ENCODE measurements at places on chromosomes 16 and 17.

DNA sequence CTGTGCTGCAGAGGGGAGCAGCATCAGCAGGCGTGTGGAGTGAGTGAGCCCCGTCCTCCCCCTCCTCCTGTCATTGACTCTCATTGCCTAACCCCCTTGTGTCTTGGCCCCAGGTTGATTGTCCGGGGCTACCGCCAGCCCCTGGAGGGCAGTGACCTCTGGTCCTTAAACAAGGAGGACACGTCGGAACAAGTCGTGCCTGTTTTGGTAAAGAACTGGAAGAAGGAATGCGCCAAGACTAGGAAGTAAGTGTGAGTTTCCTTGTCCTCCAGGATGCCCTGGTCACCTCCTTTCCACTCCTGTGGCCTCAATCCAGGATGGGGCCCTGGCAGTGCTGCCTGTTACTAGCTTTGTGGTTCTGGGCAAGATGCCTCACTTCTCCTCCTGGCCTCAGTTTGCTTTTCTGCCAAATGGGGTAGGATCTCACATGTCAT lies 87.0 kb downstream of the ABCC1 start:
- no peak for DNase-seq

DNA sequence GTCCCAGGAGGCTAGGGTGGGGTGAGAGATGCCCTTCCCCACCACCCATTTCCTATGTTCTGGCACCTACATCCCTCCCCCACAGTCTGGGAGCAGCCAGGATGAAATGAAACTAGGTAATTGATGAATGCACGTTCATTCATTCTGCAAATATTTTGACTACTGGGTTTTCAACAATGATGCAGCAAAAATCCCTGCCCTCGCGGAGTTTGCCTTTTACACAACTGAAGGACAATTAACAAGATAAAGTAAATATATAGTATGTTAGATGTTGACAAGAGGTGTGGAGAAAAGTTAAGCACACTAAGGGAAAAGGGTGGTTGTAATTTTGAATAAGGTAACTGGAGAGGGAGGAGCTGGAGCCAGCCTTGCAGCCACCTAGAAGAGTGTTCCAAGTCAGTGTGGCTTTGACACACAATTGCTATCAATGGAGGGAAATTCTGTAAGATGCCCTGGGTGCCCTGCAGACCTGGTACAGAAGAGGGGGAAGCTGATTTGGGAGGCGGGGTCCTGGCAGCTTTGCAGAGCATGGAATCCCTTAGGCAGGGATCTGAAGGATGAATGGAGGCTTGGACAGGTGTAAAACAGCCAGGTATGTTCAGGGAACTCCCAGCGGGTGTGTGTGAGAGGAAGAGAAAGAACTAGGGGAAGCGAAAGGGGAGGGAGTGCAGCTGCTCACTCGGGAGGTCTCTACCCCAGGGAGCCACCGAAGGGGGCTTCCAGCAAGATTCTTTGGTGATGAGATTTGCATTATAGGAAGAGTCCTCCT lies 2.5 kb downstream of the TMEM92 start:
- DNase-seq, result no peak

GRCh38 chr16:67653128-67653788 lies 6.8 kb downstream of the ACD start:
- no peak for DNase-seq

DNA sequence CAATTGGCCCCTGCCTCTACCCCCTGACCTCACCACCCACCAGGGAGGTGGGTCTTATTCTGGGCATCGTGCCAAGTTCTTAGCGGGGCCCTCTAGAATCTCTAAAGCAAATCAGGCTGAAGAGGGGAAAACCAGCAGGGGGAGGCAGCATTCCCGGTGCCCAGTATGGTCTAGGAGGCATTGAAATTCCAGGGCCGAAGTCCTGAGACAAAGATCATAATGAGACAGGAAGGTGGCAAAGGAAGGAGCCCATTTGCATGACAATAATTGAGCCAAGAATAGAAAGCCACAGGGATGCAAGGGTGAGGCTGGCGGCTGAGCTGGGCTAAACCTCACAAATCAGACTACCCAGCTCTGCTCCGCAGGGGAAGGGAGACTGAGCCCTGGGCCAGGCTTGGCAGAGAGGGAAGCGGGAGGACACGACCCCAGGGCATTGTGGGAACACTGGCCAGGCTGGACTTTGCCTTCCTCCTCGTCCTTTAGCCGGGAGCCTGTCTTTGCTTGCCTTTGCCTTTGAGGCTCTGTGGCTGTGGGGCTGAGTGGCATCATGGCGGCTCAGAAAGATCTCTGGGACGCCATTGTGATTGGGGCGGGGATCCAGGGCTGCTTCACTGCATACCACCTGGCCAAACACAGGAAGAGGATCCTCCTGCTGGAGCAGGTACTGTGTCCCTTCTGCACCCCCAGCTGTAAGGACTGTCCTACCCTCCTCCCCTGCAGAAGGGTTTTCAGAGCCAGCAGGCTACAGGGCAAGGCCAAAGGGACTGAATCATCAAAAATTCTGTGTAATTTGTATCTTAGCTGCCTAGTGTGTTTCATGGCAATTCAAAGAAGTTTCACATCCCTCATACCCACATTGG lies at the start of gene PIPOX:
TSS of gene PIPOX (plus strand) at position 463 of the 860 bp plus-strand sequence. CDS start at position 548, 85 bp downstream.
- DNase-seq, result no peak

- DNase-seq, result no peak
Observed at GRCh38 chr17:49646391-49647255, 31.3 kb downstream of the SPOP start.

- DNase-seq, result peak; percentile 58
Observed at GRCh38 chr17:16491703-16492612, at the start of gene LRRC75A. TSS of gene LRRC75A (minus strand) at chr17:16492193. CDS start at chr17:16491990, 203 bp downstream.

GRCh38 chr17:63823659-63824331 lies 3.4 kb upstream of the PSMC5 start:
- no peak for DNase-seq

DNA sequence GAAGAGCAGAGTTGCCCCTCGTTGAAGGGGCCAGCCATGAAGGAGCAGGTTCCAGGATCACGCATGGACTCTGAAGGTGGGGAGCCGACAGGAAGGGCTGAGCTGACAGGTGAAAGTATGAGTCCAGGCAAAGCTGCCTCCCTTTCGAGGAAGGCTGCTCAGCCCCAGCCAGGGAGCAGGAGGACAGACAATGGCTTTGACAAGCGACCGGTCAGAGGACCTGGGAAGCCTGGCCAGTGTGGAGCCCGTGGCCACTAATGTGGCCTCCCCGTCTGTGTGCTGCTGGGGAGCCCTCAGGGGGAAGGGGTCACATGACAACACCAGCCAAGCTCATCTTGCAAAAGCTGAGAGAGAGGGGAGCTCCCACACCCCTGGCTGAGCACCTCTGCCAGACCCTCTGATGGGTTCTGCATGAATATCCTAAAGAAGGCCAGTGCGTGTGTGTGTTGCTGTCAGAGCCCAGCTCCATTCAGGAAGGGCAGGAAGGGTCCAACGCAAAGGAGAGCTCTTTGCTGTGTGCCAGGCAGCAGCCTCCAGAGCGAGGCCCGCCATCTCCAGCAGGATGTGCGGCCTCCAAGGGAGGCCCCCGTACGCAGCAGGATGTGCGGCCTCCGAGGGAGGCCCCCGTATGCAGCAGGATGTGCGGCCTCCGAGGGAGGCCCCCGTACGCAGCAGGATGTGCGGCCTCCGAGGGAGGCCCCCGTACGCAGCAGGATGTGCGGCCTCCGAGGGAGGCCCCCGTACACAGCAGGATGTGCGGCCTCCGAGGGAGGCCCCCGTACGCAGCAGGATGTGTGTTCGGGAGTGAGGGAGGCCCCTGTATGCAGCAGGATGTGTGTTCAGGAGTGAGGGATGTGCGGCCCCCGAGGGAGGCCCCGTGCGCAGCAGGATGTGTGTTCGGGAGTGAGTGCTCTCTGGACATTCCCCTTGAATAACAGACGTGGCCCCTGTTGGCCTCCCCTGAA lies 102.1 kb upstream of the CHMP6 start:
- no peak for DNase-seq

- no peak for DNase-seq
Observed at GRCh38 chr17:40501499-40501911, at the start of gene TNS4. TSS of gene TNS4 (minus strand) at chr17:40501623. CDS start at chr17:40496425, 5,198 bp downstream.

DNA sequence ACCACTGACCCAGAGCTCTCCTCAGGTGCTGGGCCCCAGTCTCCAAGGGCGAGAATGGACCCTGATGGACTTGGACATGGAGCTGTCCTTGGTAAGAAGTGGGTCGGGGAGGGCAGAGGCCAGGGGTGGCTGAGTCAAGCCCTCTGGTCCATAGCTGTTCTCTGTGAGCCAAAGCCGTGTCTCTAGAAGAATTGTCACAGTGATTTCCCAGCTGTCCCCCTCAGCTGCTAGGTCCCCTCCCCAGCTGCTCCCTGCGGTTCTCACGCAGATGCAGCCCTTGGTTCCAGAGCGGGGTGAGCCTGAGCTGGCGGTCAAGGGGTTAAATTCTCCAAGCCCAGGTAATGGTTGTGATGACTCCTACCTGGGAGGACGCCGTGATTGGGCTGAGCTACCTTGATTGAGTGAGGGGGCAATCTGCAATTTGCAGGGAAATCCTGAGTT lies 1.3 kb upstream of the NOL3 start:
- no peak for DNase-seq

- DNase-seq, result no peak
Observed at GRCh38 chr16:31297496-31297895, 37.7 kb downstream of the ITGAM start.

DNA sequence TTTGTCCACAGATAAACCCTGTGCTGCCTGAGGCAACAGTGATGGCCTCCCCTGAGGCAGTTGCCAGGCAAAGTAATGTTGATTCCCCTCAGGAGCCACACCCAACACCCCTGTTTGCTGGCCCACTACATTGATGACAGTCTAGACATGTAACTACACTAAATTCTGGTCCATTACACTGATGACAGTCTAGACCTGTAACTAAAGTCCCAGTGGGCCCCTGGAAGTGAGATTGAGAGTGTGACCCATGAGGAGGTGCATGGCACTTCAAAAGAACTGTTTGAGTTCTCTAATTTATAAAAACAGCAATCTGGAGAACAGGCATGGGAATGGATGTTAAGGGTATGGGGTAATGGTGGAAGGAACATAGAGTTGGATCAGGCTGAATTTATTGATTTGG lies 8.9 kb downstream of the CCL4 start:
- no peak for DNase-seq

DNA sequence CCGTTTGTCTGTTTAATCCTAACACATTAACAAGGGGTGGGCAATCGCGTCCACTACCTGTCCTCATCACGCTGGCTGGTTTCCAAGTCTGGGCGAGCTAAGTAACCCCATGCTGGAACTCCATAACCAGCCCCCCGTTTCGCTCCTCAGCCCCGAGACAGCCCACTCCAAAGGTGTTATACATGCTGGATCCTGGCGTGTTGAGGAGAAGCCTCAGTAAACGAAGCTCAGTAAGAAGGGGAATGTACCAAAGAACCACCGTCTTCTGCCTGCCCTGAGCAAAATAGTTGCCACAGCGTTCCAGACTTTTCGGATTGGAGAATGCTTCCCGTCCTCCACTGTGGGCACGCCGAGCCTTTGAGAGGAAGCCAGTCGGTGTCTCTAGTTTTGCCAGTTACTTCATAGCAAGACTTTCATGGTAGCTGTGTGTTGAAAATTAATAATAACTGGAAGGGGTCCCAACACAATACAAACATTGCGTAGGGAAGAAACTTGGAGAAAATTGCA lies 16.1 kb upstream of the C17orf78 start:
- no peak for DNase-seq

DNA sequence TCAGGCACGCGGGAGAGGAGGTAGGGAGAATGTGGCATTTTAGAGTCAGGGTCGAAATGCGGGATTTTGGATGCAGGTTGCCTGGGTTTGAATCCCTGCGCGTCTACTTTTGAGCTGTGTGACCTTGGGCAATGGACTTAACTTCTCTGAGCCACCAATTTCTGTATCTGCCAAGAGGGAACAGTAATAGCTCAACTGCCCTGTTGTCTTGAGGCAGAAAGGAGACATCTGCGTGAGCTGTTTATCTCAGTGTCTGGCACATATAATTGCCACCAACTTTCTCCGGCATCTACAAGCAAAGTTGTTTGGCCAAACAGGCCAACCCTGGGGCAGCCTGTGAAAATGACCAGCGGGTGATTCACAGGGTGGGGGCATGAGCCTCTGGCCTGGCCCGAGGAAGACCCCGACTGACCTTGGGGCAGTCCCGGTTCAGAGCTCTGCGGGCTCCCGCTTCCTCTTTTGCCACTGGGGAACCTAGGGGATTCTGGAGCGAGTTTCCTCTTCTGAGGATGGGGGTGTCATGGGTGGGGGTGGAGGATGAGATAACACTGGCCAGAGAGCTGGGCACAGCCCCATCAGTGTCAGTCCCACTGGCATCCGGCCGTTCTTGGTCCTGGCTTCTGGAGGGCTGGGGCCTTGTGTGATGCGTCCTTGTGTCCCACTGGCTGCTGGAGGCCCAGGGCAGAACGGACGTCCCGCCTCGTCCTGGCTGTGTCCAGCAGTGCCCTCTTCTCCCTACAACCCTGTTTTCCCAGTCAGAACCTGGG lies 1.3 kb downstream of the SNN start:
- peak; percentile 77 for DNase-seq

DNA sequence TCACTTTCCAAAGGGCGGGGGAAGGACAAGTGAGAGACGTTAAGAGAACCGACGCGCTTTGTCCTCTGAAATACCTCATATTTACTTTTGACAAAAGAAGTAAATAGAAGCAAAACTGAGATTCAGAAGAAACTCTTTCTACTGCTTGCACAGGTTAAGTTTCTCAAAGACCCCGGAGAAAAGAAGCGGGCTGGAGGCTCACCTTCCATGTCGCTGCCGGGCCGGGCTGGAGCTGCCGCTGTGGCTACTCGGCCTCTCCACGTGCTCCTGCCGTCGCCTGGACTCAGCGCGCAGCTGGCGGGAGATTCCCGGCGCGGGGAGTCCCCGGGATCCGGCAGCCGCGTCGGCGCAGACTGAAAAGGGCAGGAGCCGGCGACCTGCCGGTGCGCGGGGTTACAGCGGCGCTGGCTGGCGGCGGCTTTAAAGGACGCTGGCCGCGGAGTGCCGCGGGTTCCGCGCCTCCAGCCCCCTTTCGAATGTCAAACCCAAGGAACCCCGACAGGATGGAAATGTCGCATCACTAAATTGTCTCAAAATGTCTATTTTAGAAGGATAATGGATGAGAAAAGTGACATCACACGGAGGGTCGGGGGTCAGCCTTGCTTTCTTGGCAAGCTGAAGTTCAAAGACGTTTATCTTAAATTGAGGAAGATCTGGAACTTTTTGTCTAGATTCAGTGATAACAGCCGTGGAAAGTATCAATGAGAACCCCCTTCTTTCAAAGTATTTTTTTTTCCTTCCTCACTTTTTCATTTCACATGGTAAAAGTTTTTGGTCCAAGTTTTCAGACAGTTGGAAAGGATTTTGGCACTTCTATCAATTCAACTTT lies at the start of gene IKZF3:
TSS of gene IKZF3 (minus strand) at position 395 of the 829 bp plus-strand sequence. CDS start at position 209, 186 bp downstream.
- peak; percentile 87 for DNase-seq

Measured in CD4-positive, alpha-beta T cell treated with Interferon gamma for 1 hour (primary cell).